Common myeloid progenitor, CD34-positive (primary cell): ENCODE measurements at places on chromosomes 7 and 10.

- no peak for DNase-seq
Observed at GRCh38 chr10:11849277-11849676, 26.1 kb downstream of the PROSER2 start.

DNA sequence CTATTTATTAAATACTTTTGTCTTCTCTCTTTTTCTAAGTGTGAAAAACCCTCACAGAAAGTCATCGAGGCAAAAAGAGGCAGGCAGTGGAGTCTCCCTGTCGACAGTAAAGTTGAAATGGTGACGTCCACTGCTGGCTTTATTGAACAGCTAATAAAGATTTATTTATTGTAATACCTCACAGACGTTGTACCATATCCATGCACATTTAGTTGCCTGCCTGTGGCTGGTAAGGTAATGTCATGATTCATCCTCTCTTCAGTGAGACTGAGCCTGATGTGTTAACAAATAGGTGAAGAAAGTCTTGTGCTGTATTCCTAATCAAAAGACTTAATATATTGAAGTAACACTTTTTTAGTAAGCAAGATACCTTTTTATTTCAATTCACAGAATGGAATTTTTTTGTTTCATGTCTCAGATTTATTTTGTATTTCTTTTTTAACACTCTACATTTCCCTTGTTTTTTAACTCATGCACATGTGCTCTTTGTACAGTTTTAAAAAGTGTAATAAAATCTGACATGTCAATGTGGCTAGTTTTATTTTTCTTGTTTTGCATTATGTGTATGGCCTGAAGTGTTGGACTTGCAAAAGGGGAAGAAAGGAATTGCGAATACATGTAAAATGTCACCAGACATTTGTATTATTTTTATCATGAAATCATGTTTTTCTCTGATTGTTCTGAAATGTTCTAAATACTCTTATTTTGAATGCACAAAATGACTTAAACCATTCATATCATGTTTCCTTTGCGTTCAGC, 43.4 kb downstream of the TARP start:
- no peak for DNase-seq

GRCh38 chr7:135273581-135273980, 39.9 kb downstream of the STRA8 start:
- no peak for DNase-seq

DNA sequence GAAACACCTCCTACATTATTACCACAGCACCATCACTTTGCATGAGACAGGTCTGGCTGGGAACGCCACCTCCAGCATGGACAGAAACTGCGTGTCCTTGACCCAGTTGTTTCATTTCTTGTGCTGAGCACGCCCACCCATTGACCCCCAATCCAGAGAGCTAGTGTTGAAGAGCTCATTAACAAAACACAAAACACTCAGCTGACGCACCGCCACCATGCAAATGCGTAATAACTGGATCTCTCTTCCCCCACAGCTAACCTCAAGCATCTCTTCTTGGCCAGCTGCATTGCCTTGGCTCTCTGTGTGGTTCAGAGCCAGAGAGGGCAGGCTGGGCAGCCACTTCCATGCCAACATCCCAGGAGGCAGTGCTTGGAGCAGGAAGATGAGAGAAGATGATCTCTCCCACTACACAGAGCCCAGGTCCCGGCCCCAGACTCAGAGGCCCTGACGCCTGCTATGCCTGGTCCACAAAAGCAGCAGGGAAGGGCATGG, 173.5 kb downstream of the PLXNA4 start:
- no peak for DNase-seq

DNA sequence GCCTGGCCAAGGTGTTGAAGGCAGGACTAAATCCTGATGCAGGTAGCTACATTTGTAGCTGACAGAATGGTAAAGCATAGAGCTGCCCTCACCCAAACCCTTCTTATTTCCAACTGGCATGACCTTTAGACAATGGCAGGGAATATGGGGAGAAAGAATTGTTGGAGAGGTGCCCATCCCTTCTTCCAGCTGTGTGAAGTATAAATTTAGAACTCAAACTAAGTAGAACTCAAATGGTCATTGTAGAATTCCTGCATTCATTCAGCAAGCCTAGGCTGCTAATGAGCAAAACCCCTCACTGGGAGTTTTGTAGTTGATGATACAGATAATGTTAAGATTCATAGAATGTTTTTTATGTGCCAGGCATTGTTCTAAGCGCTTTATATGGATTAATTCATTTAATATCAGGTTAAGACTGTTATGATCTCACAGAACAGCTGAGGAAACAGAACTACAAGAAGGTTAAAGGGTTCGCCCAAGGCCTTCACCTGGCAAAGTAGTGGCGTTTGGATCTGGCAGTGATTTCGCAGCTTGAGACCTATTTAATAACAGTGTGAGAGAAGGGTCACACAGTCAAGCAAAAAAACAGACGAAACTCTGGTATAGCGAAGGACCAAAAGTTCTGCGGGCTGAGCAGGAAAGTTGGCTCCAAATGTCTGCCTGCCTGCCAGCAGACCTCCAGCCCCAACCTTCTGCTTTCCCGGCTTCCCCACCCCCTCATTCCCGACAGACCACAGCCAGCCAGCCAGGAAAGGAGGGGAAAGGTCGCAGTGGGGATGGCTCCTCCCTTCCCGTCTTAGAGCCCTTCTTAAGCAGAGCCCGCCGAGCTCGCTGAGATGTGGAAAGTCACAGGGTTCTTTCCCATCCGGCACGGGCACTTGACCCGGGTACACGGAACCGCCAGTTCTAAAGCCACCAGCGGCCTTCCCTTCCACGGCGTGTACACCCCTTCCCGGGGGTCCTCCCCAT, 1.6 kb upstream of the HILPDA start:
- no peak for DNase-seq

- no peak for DNase-seq
Observed at GRCh38 chr7:101657171-101657570, 28.1 kb upstream of the MYL10 start.

GRCh38 chr10:78765726-78766335, 302.9 kb upstream of the ZMIZ1 start:
- no peak for DNase-seq

DNA sequence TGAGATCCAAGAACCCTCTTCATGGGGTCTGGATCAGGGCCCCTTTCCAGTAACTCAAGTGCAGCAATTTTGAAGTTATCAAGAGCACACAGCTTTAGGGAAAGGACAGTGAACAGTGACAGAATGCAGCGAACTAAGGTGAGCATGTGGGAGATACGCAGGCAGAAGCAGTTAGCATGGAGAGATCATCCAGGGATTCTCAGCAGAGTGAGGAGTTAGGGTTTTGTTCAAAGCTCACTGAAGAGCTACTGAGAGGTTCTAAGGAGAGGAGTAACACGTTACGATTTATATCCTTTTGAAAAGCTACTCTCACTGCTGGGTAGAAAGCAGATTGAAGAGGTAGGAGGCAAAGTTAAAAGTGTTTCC, 83.6 kb upstream of the MPP7 start:
- no peak for DNase-seq

- DNase-seq = no peak
Observed at GRCh38 chr10:101629837-101630632, 41.9 kb downstream of the DPCD start.

DNA sequence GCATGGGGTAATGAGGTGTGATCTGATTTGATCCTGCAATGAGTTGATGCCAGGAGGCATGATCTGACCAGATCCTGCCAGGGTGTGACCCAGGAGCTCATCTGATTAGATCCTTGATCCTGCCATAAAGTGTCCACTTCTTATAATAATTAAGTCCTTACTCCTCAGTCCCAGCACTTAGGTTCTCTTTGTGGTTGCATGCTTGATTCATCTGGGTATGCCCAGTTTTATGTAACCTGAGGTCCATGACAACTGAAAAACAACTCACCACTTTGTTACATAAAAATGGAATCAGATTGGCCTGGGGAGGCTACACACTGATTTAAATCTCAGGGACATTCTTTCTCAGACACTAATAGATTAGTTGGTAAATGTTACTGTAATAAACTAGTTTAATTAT, 19.1 kb downstream of the ACADSB start:
- no peak for DNase-seq

GRCh38 chr7:91276909-91277308, 12.7 kb downstream of the FZD1 start:
- DNase-seq = no peak

DNA sequence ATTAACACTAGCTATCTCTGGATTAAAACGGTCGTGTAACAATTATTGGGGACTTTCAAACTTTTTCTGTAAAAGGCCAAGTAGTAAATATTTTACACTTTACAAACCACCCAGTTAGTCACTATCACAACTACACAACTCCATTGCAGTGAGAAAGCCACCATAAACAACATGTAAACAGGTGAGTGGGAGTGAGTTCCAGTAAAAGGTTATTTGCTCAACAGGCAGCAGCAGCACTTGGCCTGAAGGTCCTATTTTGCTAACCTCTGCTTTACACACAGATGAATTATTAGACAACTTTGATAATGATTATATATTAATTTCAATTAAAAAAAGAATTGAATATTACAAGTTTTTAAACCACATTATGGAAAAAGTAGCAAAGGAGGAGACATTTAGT, 15.8 kb upstream of the AGMO start:
- DNase-seq = no peak

- DNase-seq = peak; percentile 82
Observed at GRCh38 chr7:50304129-50304910, at the start of gene IKZF1. Gene IKZF1 (plus strand): TSS chr7:50304716. CDS start chr7:50319062, 14,346 bp downstream.

DNA sequence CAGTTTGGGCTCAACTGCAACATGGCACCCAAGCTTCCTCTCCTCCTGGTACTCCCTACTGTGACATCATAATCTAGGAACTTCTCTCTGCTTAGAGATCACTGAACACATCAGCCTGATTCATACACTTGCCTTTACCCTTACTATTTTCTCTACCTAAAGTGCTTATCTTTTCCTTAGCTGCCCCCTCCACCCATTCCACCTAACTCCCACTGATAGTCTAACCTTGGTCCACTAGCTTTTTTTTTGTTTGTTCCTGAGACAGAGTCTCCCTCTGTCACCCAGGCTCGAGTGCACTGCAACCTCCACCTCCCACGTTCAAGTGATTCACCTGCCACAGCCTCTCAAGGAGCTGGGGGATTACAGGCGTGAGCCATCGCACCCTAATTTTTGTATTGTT, 15.9 kb downstream of the CUL2 start:
- DNase-seq = no peak

- DNase-seq = no peak
Observed at GRCh38 chr7:42453931-42454361, 216.9 kb upstream of the GLI3 start.

- DNase-seq = no peak
Observed at GRCh38 chr10:98567391-98568133, 120.8 kb upstream of the HPS1 start.

DNA sequence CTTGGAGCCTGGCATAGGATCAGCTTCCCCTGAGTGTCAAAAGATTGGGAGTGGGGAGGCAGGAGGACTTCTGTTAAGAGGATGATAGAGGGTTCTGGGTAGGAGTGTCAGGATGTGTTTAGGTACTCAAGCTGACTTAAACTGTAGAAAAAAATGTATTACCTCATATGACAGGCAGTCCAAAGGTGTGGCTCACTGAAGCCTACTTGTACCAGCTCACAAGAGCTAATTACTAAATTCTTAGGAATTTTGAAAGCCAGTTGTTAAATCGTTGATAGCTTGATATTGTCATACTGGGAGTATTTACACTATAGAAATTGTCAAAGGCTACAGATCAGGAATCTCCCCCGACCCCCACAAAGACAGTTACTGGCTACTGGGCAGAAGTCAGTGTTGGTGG, 32.1 kb downstream of the FAS start:
- DNase-seq = no peak

DNA sequence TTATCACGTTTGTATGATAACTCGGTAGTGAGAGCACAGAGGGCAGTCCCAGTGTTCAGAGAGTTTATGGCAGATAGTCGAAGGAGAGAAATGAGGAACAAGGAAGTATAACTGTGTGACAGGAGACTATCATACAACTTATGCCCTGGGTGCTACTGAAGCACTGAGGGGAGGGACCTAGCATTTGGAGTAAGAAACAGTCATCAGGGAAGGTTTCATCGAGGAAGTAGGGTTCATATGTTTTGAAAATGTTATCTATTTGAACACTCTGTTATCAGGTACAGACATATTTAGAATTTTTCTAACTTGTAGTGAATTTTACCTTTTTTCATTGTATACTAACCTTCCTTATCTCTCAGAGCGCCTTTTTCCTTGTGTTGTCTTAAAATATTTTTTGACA, 1214.4 kb upstream of the C7orf33 start:
- DNase-seq = peak; percentile 40

- no peak for DNase-seq
Observed at GRCh38 chr10:66242885-66243284, 683.0 kb upstream of the LRRTM3 start.

- peak; percentile 64 for DNase-seq
Observed at GRCh38 chr7:7992506-7992905, 23.9 kb downstream of the GLCCI1 start.

- DNase-seq = no peak
Observed at GRCh38 chr7:34734771-34735170, 76.8 kb downstream of the NPSR1 start.

DNA sequence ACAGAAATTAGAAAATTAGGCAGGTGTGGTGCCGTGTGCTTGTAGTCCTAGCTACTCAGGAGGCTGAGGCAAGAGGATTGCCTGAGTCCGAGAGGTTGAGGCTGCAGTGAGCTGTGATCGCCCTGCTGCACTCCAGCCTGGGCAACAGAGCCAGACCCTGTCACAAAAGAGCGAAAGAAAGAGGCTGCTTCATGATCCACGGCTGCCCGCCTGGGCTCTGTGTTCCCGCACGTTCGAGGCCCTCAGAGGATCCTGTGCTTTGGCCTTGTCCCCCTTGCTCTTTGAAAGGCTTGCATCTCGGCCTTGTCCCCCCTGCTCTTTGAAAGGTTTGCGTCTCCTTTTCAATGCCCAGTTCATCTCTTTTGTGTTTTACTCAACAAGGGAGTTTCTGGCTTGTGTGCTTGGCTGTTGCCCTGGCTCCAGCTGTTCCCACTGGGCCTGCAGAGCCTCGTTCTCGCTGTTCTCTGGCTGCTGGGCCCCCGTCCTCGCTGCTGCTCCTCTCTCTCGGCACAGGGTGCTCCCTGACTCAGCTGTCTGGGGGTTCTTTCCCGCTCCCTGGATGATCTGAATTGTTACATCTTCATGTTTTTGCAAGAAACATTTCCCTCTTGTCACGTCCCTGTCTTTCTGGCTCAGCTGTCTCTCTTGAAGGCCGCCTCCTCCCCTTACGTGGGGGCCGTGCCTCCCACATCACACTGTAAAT, 45.1 kb upstream of the INPP5A start:
- DNase-seq = no peak

GRCh38 chr10:77247031-77247990, 390.3 kb downstream of the KCNMA1 start:
- DNase-seq = peak; percentile 20

GRCh38 chr7:28942168-28942567, 16.0 kb downstream of the TRIL start:
- no peak for DNase-seq

GRCh38 chr7:34277016-34277802, 371.9 kb downstream of the BMPER start:
- DNase-seq = no peak
